ENCODE measurements at places on chromosomes 4 and X.
A peak's percentile ranks its signal among the peaks of the same experiment; 100 is the strongest.

DNA sequence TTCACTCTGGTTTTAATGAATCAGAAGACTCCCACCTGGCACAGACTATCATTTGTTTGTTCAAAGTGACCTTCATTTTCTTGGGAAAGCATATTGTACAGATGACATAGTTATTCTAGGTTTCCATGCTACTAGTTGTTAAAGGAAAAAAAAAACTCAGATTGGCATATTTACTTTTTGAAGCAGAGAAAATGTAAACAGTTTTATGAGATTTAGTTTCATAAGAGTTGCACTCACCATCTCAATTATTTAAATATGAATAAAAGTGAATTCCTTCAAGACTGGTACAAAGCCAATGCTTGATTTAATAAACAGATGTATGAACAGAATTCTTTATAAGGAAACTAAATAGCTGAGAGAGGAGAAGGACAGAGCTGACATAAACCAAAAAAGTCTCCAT lies 280.3 kb upstream of the UGT8 start:
- no peak for DNase-seq

DNA sequence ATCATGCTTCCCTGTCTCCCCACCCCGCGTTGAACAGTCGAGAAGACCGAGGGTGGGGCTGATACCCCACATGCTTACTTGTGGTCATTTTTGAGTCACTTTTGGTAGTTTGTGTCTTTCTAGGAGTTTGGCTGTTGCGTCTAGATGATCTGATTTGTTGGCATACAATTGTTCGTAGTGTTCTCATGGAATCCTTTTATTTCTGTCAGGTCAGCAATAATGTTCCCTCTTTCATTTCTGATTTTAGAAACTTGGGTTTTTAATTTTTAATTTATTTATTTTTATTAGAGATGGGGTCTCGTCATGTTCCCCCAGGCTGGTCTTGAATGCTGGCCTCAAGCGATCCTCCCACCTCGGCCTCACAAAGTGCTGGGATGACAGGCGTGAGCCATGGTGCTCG lies 30.9 kb downstream of the SH3TC1 start:
- DNase-seq: no peak

DNA sequence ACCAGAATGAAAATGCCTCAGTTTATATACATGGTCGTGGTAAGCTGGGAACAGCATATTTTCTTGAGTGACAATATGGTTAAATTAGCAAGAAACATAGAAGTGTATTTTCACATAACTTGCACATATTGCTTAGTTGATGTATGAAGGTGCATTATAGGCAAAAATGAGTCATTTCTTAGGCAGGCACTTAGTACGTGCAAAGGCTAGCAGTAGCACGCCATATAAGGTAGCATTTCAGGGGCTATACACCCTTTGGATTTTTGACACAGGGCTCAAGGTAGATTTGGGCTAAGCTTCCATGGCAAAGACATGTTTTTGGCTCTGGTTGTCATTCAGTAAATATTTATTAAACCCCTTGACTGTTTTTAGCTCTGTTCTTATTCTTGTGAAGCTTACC lies 33.1 kb downstream of the PCDH7 start:
- DNase-seq: no peak

- DNase-seq: no peak
Measured at GRCh38 chrX:72080150-72080549, 51.6 kb downstream of the RTL5 start.

GRCh38 chrX:74593593-74593992 lies 20.8 kb downstream of the RLIM start:
- DNase-seq: no peak

DNA sequence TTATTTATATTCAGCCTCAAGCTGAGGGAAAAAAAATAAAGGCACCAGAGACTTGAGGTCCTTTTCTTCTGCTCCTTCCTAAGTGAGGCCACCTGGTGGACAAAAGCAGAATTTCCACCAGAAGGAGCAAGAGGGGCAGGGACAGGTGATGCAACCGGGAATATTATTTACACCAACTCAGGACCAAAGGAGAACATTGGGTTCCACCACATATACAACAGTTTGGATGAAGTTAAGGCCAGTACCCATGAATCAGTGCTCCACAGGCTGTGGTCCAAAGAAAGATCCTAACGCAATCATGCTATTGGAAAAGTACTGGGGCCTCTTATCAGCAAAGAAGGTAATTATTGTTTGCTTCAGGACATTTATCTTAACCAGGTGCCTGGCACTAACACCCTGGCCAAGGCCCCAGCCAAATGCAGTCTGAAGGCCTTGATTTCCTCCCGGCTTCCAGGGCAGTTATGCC lies 57.4 kb downstream of the TSC22D3 start:
- DNase-seq: peak; percentile 61

DNA sequence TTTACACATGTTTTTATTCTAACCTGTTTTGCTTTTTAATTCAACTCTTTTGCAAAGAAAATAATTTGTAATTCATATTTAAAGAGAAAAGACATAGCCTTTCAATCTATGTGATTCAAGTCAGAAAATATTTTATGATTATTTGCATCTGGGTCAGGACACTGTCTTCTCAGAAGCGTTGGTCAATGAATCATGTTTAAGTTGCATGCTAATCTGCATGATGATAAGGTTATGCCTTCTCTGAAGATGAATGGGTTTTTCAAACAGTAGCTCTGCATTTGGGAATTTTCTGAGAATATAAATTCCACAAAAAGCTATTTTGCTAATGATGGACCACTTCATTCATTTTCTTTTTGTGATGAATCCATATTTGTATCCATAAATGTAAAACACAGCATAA lies 282.5 kb downstream of the TMA16 start:
- DNase-seq: no peak

DNA sequence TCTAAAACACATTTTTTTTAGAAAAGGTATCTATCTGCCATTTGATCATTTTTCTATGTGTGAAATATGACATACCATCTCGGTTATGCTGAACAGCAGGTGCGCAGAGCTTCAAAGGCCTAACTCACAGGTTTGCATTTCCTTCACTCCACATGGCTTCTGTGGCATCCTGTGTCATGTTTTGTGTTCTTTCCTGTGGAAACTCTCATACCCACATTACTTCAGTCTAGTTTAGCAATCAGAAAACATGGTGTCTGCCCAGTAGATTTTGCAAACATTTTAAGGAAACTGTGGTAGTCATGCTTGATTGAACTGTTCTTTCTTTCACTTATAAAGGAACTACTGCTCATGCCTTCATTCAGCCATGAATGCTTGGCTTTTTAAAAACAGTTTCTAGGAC lies 11.3 kb upstream of the ARAP2 start:
- no peak for DNase-seq

DNA sequence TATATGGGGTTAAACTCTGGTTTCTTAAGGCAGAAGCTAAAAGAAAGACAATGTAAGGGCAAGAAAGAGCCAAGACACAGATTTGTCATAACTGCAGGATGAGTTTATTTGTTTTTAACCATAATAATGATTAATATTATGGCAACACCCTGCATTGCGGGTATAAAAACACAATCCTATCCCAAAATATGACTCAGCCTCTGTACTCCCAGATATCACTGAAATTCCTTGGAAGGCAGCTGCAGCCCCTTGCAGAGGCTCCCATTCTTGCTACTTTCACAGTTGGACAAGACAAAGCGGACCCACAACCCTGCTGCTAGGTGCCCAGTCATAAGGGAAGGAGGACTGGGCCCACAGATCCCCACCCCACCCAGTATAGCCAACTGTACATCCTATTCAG lies 20.4 kb upstream of the FGF16 start:
- DNase-seq: no peak

DNA sequence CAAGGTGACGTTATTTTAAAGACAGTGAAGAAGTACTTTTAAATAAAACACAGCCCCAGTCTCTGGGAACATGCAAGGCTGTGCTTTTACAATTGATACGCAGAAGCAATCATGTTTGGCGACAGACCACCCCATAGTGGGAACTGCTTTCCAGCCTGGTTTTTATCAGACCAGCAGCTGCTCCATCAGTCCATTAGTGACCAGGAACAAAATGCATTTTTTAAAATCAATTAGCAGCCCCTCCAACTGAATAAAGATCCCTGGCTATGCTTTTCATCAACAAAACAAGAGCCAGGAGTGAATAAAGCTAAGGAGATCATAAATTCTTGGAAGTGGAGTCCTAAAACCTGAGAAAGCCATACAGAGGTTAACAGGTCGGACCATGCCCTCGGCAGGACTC lies 153.0 kb upstream of the TENM3 start:
- DNase-seq: no peak

- no peak for DNase-seq
Measured at GRCh38 chr4:173522160-173522950, 7.7 kb downstream of the HAND2 start.

DNA sequence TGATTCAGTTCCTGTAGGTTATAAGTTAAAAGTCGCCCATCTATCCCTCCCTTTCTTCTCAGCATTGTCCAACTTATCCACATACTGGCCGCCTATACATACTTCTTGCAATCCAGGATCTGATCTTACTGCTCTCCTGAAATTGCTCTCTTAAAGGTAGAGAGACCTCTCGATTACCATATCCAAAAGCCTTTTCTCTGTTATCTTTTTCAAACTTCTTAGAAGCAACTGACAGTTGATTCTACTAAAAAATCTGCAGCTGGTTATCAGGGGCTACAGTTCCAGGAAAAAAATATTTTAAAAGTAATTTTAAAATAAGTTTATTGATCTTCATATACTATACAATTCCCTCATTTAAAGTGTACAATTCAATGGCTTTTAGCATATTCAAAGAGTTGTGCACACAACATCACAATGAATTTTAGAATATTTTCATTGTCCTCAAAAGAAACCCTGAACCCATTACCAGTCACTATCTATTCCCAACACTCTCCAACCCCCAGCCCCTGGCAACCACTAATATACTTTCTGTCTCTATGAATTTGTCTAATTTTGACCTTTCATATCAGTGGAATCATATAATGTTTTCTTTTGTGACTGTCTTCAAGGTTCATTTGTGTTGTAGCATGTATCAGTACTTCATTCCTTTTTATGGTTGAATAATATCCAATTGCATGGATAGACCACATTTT lies 102.0 kb downstream of the HDAC8 start:
- DNase-seq: no peak

DNA sequence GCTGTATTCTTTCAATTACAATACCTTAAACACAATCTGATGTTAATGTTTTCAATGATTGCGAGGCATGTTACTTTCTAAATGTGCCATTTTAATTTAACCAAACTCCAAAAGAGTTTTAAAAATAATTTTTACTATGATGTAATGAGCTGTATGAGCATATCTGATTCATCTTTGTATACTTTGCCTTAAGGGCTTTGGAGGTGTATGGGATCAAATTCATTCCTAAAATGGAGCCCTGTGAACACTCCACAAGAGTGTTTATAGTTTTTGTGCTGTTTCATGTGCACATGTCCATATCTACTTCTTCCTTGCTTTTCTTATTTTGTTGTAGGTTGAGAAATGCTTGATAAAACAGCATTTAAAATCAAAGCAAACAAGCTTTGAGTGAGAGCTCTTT lies 82.4 kb downstream of the ATP10D start:
- no peak for DNase-seq

DNA sequence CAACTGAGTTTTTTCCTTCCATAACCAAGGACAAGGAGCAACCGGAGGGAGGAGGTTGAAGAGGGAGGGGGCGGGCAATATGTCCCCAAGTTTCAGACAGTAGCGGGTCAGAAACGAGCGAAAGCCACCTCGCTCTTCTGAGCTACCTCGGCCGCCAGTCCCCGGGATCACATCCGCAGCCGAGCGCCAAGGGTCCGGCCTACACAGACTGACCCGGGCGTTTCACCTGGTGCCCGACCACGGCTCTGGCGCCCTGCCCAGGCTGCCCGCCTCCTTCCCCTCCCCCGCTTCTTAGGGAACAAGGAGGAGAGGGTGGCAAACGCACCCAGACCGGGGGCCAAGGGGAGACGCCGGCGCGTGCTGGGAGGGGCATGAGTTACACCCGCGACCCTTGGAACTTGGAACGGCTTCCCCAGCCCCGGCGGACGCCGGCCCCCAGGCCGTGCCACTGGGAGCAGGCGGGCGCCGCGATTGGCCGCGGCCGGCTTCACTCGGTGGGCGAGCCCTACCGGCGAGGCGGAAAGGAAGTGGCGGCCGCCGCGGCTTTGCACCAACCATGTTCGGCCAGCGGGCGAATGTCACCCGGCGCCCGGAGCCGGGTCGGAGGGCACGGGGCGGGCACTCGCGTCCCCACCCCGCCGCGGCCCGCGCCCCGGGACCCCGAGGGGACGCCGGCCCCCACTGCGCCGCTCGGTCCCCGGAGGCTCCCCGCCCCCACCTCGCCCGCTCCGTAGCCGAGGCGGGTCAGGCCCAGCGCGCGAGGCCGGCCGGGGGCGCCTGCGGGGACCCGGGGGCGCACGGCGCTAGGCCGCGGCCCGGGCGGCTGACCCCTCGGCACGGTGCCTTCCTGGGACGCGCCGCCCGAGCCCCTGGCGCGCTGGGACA lies 1.5 kb downstream of the IRF2 start:
- peak; percentile 67 for DNase-seq

GRCh38 chrX:16629909-16630308 lies 20.0 kb upstream of the S100G start:
- no peak for DNase-seq

DNA sequence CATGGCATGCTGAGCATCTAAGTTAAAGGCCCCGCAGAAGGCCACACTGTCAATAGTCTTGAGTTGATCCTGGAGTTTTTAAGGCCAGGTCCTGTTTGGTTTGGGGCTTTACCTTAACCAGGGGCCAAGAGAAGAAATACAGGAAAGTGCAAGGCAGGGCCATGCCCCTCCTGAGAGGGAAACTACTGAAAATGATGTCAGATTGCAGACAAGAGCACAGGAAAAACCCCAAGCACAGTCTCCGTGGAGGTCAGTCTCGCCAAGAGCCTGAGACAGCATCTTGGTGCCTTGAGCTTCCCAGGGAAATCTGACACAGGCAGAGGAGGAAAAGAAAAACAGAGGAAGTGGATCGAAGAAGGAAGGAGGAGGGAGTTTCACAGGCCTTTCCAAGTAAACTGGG lies 32.2 kb upstream of the GATB start:
- no peak for DNase-seq

DNA sequence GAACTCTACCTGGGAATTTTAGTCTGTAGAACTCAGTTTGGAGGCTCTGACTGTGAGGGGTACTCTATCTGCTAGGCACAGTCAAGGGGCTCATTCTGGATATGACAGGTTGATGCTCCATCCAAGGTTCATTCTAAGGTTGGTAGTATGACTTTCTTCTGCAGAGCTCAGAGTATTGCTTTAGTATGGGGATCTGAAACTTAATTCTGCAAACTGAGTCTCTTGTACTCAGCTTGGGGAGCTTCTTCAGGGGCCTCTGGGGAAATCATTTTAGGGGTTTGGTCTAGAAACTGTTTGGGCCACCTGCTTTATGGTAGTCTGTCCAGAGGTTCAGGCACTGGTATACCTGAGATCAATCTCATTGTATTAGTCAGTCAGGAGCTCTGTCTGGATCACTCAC lies 9.7 kb upstream of the TSR2 start:
- no peak for DNase-seq

Measured in neural crest cell (in vitro differentiated cells).